ENCODE measurements at places on chromosomes 1 and 21.
A peak's percentile ranks its signal among the peaks of the same experiment; 100 is the strongest.

DNA sequence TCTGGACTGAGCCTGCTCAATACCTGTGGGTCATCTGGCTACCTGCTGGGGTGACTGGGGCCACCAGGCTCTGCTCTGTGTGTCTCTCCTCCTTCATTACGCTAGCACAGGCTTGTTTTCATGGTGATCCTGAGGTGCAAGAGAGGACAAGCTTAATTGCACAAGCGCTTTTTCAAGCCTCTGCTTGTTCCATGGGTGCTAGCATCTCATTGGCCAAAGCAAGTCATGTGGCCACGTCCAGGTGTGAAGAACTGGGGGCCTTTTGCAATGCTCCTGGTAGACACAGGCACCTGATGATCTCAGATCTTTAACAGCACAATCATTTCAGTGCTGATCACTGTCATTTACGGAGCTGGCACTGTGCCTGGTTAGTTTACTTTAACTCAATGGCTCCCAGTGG is 114.6 kb downstream of the KAZN start:
- no peak for DNase-seq

GRCh38 chr1:89734442-89734841 is 86.4 kb upstream of the LRRC8D start:
- no peak for DNase-seq

DNA sequence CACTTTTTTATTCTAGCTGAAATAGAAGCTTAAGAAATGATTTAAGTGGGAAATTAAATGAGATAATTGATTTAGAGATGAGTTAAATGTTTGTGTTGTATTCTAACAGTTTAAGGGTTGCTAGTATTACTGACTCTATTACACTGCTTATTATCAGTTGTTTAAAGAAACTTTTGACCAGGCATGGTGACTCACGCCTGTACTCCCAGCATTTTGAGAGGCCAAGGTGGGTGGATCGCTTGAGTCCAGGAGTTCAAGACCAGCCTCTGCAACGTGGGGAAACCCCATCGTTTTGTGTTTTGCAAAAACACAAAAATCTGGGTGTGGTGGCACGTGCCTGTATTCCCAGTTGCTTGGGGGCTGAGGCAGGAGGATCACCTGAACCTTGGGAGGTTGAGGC is 14.2 kb downstream of the CLIC4 start:
- no peak for DNase-seq

DNA sequence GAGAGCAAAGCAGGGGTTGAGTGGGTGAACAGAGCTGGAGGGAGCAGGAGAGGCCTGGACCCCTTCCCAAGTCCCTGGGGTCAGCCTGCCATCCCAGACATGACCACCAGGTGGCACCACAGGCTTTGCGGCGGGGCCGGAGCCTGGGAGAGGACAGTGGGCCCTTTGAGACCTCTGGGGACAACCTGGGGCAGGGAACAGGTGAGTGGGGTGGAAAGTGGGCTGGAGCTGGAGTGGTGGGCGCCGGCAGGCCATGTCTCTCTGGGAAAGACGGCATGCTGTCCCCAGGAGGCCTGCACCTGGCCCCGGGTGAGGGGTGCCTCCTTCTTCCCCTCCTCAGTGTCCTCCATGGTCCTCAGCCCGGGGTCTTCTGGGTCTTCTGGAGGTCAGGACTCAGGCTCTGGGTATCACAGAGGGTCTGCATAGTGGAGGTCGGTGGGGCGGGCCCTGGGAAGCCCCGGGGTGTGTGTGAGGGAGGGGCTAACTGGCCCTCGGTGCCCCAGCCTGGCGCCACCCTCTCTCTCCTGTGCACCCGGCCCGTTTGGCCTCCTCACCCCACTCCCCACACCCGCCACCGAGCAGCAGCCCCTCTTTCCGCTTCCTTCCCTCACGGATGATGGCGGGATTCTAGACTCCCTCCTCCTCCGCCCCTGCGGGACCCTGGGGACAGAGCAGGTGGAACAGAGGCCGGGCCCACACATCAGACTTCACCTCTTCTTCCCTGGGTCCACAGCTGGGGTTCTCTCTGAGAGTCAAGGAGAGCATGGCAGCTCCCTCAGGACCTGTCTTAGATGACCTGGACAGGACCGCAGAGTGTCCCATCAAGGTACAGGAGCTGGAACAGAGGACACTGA is 28.5 kb upstream of the PKP1 start:
- DNase-seq = peak; percentile 32

GRCh38 chr1:77015748-77016341 is 148.6 kb downstream of the ST6GALNAC5 start:
- DNase-seq = no peak

GRCh38 chr1:56374026-56374974 is 205.1 kb downstream of the PLPP3 start:
- no peak for DNase-seq

- no peak for DNase-seq
Observed at GRCh38 chr1:53871221-53871620, 18.4 kb downstream of the YIPF1 start.

DNA sequence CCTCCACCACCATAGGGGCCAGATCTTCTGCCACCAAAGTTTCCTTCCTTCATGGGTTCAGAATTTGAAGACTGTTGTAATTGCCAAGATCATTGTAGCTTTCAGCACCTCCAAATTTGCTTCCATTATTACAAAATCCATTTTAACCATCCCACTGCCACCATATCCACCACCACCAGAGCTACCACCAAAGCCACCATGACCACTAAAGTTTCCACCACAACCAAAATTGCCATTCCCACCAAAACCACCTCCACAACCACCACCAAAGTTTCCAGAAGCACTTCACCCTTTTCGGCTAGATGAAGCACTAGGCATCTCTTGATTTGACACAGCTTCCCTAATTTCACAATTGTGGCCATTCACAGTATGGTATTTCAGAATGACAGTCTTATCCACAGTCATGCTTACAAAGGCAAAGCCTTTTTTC is 45.2 kb downstream of the SLC30A7 start:
- DNase-seq = no peak

DNA sequence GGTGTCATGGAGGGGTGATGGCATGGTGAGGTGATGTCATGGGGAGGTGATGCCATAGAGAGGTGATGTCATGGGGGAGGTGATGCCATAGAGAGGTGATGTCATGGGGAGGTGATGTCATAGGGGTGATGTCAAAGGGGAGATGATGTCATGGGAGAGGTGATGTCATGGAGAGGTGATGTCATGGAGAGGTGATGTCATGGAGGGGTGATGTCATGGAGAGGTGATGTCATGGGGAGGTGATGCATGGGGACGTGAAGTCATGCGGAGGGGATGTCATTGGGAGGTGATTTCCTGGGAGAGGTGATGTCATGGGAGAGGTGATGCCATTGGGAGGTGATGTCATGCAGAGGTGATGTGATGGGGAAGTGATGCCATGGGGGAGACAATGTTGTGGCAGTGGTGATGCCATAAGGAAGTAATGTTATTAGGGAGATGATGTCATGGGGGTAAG is 92.1 kb upstream of the C1orf174 start:
- no peak for DNase-seq

GRCh38 chr1:76086597-76086996 is 12.1 kb downstream of the ST6GALNAC3 start:
- no peak for DNase-seq

- no peak for DNase-seq
Observed at GRCh38 chr1:202811296-202812175, 782 bp downstream of the PCAT6 start.

DNA sequence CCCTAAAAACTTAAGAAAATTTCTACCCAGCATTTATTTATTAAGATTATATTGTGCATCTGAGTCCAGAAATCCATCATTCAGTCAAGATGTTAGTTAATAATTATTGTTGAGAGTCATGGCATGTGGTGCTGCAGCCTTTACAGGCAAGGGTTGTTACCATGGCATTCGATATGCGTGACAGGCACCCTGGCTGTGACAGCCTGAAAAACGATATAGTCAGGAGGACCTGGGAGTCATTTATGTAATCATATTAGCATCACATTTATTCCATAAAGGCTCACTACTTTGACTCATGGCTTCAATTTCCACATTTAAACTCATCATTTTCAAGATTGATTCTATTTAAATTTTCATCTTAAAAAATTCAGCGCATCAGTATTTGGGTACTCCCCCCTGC is 68.0 kb downstream of the CACHD1 start:
- no peak for DNase-seq

DNA sequence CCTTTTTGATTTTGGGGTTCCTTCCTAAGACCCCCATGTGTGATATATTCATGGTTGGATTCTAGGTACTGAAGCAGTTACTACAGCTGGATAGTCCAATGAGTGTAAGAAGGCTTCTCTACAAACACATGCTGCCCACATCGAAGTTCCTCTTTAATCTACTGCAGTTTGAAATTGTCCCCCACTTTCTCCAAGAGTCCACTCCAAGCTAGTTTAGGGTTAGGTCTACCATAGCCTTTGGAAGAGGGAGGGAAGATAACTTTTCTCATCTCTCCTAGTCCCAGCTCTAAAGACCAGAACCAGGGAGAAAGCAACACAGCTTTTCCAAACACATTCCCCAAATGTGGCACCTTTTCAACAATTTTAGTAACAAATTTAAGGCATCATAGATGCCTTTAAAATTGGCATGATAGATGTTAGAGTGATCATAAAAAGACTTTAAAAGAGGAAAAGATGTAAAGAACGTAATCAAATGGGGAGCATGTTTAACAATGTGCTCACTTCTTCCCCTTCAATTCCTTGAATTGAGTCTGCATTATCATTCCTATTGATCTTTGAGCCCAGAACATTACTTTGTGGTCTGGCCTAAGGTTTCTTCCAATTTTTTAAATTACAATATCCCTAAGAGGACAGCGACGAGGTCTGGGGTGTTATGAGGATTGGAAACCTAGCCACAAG is 1.0 kb upstream of the EXO1 start:
- no peak for DNase-seq

- DNase-seq = no peak
Observed at GRCh38 chr1:154975409-154976059, 1.1 kb downstream of the CKS1B start.

DNA sequence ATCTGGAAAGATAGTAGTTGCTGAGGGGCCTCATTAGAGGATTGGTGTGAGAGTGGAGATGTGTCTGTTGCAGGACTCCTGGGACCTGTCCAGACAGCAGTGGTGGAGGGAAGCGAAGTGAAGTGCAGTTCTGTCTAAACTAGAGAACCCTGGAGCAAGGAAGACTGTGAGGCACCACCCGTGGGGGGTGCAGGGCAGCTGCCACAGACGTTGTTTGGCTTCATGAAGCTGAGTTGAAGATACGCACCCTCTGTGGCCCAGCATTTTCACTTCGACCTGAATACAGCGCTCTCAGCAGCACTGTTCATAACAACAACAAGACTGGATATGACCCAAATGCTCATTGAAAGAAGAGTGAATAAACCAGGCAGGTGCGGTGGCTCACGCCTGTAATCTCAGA is 29.3 kb downstream of the ABCG1 start:
- no peak for DNase-seq

GRCh38 chr1:196401452-196401833 is 206.8 kb downstream of the KCNT2 start:
- no peak for DNase-seq

DNA sequence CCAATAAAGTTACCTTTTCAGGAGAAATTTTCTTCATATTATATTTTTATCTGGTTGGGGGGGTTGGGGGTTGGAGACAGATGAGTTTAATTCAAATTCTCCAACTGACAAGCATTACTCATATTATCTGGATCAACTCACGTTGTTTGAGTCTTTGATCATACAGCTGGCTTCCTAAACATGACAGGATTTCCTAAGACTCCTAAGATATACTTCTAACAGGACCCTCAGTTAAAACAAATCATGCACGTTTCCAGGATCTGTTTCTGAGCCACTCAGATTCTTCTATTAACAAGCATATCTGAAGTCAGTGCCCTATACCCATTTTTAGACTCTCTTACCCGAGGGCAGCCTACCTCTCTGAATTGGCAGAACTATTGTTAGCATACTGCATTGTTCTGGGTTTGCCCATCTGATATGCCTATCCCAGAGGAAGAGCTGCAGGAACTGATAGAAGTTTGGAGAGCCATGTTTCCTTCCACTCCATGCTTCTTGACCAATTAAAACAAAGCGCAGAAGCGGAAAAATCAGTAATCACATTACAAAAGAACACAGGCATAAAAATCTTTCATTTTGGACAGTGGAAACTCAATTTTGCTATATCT is 653.9 kb downstream of the LTN1 start:
- no peak for DNase-seq

- DNase-seq = no peak
Observed at GRCh38 chr1:60857851-60858250, 224.5 kb upstream of the NFIA start.

- no peak for DNase-seq
Observed at GRCh38 chr21:44085491-44086321, 21.5 kb upstream of the PWP2 start.

- DNase-seq = peak; percentile 23
Observed at GRCh38 chr1:52403566-52404115, 582 bp downstream of the ORC1 start.
